ENCODE measurements at places on chromosomes 11 and 22.

DNA sequence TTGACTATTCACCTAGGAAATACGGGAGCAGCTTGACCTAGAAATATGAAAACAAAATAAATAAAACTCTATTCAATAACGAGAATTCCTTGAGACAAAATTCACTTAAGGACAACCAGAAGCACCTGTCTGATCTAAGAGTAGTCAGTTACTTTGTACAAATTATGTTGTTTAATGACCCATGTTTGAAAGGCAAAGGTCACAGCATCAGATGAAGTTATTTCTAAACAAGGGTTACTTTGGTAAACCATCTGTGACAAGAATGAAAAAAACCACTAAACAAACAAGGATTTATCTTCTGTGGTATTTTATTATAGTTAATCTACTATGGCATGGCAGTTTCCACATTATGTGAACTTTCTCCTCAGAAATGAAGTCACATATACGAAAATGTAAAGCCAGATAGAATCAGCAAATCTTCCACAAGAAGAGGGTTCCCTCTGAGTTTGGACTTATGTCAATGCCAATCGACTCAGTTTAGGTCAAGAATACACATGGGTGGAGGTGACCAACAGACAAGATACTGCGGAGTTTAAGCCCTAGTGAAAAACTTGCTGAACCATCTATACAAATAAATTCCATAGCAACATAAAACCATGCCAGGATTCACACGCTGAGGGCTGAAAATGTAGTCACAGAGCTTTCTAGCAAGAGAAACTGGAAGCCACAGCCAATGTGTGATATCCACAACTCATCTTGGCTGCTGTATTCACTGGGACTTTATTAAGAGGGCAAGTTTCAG lies 53.4 kb downstream of the NCAPD3 start:
- no peak for DNase-seq

- DNase-seq = no peak
These were observed 2.7 kb downstream of the SPA17 start for GRCh38 chr11:124676386-124676785.

GRCh38 chr11:75910426-75911145 lies 95.6 kb downstream of the UVRAG start:
- DNase-seq = no peak

DNA sequence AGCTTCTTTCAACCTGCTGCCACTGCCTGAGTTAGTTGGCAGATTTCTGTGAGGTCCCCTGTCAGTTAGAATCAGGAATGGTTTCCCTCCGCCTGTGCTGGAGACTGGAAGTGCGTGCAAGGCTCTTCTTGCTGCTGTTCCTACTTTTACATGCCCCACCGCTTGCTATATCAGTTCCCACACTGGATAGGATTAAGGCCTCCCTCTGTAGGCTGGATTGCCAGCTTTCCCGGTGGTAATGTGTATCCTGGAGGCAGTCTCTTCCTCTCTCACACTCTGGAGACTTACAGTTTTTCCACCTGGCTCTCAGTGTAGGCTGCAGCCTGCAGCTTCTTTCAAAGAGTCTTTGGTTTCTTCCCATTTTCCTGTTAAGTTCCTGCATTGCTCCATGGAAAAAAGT lies 66.5 kb downstream of the ARHGAP42 start:
- DNase-seq = no peak

DNA sequence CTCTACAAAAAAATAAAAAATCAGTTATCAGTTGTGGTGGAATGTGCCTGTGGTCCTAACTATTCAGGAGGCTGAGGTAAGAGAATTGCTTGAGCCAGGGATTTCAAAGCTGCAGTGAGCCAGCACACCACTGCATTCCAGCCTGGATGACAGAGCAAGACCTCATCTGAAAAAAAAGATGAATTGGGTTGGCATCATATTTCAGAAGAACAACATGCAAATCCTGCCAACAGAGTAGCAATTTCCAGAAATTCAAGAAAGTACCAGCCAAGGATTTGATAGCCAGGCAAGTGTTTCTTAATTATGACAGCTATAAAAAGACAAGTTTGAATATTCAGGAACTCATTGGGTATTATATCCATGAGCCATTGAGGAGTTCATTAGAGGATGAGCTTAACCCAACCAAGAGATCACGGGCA lies 75.2 kb downstream of the USP47 start:
- DNase-seq = no peak

- DNase-seq = no peak
These were observed 14.3 kb upstream of the TCF20 start for GRCh38 chr22:42284643-42285181.

GRCh38 chr22:39459681-39460080 lies 2.9 kb downstream of the MGAT3 start:
- no peak for DNase-seq

- DNase-seq = no peak
These were observed 16.2 kb downstream of the TBCEL start for GRCh38 chr11:121039971-121040613.

- no peak for DNase-seq
These were observed 77.7 kb downstream of the BARX2 start for GRCh38 chr11:129453293-129453721.

DNA sequence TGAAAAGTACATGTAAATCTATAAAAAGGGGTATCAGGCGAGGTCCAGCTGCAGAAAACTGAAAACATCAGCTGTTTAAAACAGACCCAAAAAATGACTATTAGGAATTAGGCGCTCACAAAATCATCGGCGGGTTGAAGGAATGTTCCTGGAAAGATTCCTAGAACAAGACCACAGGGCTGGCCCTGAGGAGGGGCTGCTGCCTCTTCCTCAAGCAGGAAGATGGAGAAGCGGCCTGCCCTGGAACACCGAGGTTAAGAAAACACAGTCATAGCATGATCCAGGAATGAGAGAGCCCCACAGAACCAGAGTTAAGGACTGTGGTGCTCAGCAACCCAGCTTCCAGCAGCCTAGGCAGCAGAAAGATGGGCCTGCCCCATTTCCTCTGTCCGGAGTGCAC lies 78.4 kb downstream of the C11orf91 start:
- DNase-seq = no peak

DNA sequence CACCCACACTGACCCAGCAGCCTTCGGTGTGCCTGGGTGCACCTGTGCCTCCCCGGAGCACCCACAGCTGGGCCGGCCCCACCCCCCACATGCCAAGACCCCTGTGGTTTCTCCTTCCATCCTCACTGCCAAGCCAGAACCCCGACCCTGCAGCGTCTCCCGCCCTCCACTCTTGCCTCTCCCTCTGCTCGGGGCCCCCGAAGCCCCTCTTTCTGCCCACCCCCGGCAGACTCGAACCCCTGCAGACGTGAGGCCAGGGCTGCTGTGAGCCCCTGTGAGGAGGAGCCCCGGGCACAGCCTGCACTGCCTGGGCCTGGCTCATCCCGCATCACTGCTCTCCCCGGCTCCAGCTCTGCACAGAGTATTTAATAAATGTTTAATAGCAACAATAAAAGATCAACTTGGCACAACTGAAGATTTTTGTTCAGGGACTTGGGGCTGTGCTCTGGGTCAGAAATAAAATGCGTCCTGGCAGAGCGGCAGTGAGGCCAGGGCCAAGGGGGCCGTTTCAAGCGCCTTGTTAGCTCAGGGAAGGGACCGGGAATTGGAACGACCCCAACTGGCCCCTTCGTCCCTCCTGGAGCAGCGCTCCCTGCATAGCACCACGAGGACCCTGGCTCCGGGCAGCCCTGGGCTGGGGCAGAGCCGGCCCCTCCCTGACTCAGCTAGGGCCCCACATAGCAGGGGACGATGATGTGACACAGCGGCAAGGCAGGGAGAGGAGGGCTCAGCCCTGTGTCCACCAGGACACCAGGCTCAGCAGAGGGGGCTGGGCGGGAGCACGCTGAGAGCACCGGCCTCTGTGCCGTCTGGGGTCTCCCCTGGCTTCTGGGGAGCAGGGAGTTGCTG lies 520.8 kb downstream of the BRD1 start:
- DNase-seq = no peak

DNA sequence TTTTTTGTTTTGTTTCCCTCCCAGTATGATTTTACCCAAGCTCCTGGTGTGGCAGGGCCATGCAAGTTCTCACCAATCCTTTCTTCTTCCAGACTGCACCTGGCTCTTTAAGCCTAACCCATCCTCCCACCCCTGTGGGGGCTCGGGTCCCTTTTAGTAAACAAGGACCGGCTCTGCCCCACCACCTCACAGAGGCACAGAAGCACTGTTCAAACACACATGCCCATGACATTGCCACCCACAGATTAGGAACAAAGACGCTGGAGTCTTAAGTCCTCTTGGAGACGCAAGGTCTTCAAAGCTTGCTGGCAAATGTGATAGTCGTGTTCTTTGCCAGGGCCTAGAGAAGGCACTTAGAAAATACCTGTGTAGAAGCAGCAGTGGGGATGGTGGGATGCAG lies 18.9 kb downstream of the UQCR10 start:
- no peak for DNase-seq

GRCh38 chr11:69395287-69395686 lies 86.2 kb upstream of the LINC01488 start:
- DNase-seq = no peak

- peak; percentile 20 for DNase-seq
These were observed at the start of gene P4HA3 for GRCh38 chr11:74311352-74311926. Gene P4HA3 (minus strand): TSS chr11:74311640. CDS start chr11:74311611, 29 bp downstream.

DNA sequence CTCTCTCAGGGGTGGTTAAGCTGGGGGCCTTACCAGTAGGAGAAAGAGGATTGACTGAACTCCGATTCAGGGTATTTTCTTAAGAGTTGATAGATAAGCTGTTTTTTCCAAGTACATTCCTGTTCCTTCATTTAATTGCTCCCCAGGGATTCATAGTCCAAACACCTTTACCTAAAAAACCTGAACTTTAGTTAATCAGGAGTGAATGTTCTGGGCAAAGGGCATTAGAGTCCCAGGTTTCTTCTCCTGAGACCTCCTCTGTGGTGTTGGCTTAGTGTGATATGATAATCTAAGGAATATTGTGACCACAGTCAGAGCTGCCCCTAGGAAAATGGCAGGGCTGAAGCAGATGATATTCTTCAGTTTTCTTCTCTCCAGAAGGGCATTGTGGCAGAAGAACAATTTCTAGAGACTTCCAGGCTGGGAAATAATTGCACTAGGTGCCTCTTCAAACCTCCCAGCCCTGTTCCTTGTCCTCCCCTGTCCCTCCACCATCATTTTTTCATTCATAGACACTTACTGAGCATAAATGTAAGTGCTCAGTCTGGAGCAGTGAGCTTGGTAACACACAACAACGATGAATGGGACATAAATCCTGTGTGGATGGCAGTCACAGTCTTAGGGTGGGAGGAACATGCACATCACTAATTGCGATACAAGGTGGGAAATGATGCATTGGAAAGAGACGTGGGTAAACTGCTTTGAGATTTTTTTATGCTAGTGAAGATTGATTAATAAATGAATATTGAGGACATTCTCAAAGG lies 11.5 kb upstream of the GRAMD1B start:
- no peak for DNase-seq

- no peak for DNase-seq
These were observed 7.4 kb downstream of the ZP1 start for GRCh38 chr11:60874421-60875365.

DNA sequence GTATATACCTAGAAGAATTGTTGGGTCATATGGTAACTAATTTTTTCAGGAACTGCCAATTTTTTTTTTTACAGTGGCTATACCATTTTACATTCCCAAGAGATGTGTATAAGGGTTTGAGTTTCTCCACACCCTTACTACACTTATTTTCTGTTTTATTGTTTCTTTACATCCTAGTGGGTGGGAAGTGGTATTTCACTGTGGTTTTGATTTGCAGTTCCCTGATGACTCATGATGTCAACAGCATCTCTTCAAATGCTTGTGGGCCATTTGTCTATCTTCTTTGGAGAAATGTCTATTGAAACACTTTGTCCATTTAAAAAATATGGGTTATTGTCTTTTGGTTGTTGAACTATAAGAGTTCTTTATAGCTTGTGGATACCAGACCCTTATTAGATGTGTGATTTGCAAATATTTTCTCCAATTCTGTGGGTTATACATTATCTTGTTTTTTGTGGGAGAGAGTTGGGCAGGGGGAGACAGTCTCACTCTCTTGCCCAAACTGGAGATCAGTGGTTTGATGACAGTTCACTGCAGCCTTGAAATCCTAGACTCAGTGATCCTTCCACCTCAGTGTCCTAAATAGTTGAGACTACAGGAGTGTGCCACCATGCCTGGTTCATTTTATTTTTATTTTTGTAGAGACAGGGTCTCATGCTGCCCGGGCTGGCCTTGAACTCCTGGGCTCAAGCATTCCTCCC lies 30.3 kb upstream of the PISD start:
- DNase-seq = peak; percentile 31

DNA sequence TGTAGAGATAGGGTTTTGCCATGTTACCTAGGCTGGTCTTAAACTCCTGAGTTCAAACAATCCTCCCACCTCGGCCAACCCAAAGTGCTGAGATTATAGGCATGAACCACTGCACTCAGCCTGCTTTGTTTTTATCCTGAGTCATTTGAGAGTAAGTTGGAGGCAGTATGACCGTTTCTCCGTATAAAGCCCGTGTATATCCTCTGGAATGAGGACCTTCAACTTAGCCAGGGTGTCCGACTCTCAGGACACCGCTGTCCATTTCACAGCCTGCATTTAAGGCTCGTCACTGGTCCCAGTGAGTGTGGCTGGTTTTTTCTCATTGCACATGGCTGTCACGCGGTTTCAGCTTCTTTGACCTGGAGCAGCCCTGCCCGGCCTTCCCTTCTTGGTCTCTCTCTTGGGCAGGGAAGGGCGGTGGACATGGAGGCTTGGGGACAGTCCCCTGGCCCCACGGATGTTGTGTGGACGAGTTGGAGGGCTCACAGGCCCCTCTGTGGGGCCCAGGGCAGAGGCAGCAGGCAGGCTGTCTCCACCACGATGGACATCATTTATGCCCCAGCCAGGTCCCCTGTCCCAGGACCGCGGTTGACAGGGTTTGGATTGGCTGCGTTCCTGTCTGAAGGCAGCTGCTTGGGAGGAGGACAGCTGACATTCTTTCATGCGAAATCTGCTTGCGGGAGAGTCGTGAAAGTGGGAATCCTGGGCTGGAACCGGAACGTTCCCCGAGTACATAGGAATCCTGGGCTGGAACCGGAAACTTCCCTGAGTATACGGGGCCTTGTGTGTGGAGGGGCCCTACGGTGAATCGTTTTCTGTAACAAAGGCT lies 93.3 kb downstream of the KCNQ1 start:
- DNase-seq = no peak

GRCh38 chr11:1763796-1764661 lies at the start of gene CTSD:
Gene CTSD (minus strand): TSS chr11:1763927. CDS start chr11:1763859, 68 bp downstream.
- DNase-seq = peak; percentile 82

- DNase-seq = no peak
These were observed 33.7 kb downstream of the RRP8 start for GRCh38 chr11:6569706-6570105.

DNA sequence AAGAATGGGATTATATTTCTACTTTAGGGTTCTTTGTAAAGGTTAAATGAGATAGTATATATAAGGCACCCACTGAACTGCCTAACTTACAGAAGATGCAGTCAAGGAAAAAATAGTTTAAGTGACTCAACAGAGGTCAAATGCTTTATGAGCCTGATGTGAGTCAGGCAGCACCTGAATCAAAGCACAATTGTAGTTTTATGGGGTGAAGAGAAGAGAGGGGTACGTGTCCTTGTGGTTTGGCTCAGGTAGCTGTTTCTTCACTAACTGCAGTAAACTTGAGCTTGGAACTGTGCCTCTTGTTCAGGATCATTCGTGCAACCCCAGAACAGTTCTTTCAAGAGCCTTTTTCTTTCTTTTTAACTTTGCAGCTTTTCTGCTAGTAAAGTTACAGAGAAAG lies 125.2 kb upstream of the SPON1 start:
- no peak for DNase-seq

- no peak for DNase-seq
These were observed 6.7 kb downstream of the DSCAML1 start for GRCh38 chr11:117790279-117790678.
